ENCODE measurements at places on chromosomes 11 and 22.
A peak's percentile ranks its signal among the peaks of the same experiment; 100 is the strongest.

GRCh38 chr11:134380785-134381184, 31.3 kb downstream of the B3GAT1 start:
- no peak for DNase-seq

DNA sequence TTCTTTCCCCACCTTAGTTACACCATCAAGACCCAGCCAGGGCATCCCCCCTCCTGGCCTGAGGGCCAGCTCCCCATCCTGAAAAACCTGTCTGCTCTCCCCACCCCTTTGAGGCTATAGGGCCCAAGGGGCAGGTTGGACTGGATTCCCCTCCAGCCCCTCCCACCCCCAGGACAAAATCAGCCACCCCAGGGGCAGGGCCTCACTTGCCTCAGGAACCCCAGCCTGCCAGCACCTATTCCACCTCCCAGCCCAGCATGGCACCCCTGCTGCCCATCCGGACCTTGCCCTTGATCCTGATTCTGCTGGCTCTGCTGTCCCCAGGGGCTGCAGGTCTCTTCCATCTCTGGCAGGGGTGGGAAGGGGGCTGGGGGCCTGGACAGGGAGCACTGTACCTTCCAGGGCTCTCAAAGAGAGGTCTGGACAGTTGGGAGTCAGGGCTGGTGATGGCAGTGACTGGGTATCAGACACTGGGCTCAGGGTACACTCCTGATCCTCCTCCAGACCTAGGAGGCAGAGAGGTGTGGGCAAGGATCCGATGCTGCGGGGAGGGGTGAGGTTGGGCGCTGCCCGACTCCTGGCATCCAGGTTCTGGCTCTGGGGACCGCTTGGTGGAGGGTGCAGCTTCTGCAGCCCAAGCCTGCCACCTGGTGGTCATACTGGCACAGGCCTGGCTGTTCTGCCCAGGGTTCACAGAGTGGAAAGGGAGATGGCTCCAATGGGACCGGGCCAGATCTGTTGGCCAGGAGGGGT, at the start of gene UPK2:
TSS of gene UPK2 (plus strand) at position 205 of the 753 bp plus-strand sequence. CDS start at position 258, 53 bp downstream.
- peak; percentile 75 for DNase-seq

GRCh38 chr22:36938028-36938425, 24.6 kb downstream of the CSF2RB start:
- DNase-seq, result no peak

DNA sequence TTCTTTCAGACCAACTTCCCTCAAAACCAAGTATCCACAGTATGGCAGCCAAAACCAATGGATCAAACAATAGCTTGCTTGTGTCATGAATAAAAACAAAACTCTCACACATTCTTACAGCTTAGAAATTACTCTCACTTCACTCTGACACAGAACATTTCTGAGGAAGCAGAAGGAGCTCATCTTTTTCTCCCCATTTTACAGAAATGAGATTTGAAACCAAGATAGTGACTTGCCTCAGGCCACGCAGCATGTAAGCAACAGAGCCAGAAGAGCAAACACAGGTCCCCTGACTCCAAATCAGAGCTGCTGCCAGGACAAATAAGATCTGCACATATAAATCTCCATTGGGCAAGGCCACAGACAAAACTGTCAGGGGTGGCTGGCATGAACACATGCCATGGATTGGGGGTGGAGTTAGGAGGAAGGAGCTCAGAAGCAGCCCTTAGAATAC, 64.8 kb downstream of the RAB30 start:
- no peak for DNase-seq

- DNase-seq, result no peak
Observed at GRCh38 chr11:30631148-30631547, 45.0 kb upstream of the MPPED2 start.

GRCh38 chr22:35892192-35892591, 136.4 kb downstream of the RBFOX2 start:
- peak; percentile 55 for DNase-seq

- DNase-seq, result no peak
Observed at GRCh38 chr22:27740202-27740748, 61.3 kb downstream of the MN1 start.

DNA sequence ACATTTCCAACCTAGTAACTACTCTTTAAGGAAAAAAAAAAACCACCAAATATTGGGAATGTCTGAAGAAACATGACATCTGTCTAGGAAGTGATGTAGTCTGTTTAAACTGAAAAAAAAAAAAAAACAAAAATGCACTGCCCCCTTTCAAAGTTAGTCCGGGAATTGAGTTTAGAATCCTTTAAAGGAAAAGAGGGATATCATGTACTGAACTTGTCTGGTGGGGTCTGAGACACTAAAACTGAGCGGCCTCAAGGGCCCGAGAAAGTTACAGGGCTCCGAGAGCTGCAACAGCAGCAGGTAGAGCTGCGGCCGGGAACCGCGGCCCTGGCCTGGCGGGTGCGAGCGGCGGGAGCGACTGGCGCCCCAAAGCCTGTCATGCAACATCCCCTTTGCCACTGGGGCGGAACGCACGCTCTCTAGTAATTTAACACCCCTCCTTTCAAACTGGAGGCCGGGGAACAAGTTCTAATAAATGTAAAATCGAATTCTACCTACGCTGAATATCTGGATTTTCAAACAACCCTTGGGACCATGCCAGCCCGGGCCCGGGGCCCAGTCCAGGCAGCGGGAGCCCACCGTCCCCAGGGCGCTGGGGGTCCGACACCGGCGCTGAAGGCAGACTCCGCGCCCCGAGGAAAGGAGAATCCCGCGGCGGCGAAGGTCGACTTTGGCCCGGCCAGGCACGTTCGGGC, 736 bp downstream of the RDX start:
- DNase-seq, result peak; percentile 47
